ENCODE measurements at places on chromosomes 1 and 21.

DNA sequence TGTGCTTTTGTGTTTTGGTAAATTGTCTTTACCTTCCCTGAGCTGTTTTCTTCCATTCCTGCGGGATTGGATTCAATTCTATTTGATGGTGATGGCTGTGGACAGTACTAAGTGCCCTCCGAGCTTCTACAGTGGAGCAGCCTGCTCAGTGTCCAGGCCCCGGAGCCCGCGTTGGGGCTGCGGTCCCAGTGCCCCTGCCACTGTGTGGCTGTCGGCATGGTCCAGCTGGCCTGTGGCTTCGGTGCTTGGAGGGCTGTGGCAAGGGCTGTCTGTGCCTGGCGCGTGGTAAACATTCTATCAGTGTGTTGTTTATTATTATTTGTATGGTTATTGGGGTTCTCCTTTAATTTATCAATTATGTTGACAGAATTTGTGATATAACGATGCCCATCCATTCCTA is 109.1 kb upstream of the COL6A1 start:
- DNase-seq: no peak

GRCh38 chr1:180210008-180210620 is 19.9 kb upstream of the LHX4 start:
- no peak for DNase-seq

GRCh38 chr1:208748387-208749165 is 504.4 kb upstream of the PLXNA2 start:
- no peak for DNase-seq

- no peak for DNase-seq
These were observed 189.0 kb downstream of the RUNX1 start for GRCh38 chr21:34859976-34860653.

GRCh38 chr1:2132222-2133038 is 62.1 kb downstream of the FAAP20 start:
- no peak for DNase-seq

GRCh38 chr1:183227422-183228346 is 41.6 kb downstream of the LAMC2 start:
- peak; percentile 11 for DNase-seq

GRCh38 chr1:158496374-158496773 is 24.4 kb downstream of the OR10R2 start:
- DNase-seq: peak; percentile 60

- DNase-seq: no peak
These were observed 31.1 kb downstream of the FYB2 start for GRCh38 chr1:56788102-56788501.

GRCh38 chr1:218284377-218284916 is 646 bp upstream of the RRP15 start:
- no peak for DNase-seq

DNA sequence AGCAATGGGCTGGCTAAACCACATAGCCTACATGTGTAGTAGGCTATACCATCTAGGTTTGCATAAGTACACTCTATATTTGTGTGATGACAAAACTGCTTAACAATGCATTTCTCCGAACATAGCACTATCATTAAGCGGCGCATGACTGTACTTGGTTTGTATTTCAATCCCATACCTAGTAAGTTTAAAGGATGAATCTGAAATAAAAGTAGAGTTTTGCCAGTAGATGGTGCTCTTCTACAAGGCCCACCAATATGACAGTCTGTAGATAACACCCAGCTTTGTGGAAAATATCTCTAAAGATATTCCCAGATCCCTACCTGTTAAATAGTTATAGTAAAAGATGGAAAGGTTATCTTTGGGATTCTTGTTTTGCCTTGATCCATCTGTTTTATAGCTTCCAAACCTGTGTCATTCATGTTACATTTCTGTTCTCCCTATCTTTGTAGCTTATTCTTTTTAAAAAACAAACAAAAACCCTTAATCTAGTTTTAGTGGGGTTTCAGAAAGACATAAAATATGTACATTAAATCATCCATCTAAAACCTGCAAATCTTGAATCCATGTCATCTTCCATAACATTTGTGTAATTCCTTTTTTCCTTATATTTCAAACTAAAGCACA is 33.9 kb upstream of the ASPM start:
- peak; percentile 53 for DNase-seq

- DNase-seq: no peak
These were observed 11.2 kb downstream of the DDAH1 start for GRCh38 chr1:85453640-85454194.

GRCh38 chr1:158362482-158362881 is 8.8 kb downstream of the CD1E start:
- DNase-seq: no peak

GRCh38 chr1:74853756-74854155 is 120.8 kb downstream of the TYW3 start:
- DNase-seq: no peak

- DNase-seq: no peak
These were observed 8.5 kb downstream of the DMAP1 start for GRCh38 chr1:44221769-44222168.

DNA sequence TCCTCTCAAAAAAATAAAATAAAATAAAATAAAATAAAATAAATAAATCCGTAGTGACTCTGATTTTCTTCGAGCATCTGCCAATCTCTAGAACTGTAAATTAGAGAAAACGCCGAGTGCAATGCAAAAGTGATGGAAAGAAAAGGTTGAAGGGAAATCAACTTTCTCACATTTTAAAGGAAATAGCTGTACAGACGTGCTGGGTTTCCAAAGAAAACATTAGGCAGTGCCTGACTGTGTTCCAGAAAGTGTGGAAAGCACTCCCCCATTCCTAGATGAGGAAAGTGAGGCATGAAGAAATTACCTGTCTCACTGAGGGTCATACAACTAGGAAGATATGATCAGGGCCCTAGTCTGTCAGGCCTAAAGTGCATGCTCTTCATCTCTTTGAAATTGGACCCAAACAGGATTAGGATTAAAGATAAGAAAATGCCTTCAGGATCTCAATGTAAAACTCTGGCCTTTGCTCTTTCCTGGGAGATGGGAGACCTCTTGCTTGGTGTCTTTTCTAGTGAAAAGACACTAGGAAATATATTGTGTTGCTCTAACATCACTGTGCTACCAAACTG is 1.8 kb upstream of the PTPN14 start:
- no peak for DNase-seq

DNA sequence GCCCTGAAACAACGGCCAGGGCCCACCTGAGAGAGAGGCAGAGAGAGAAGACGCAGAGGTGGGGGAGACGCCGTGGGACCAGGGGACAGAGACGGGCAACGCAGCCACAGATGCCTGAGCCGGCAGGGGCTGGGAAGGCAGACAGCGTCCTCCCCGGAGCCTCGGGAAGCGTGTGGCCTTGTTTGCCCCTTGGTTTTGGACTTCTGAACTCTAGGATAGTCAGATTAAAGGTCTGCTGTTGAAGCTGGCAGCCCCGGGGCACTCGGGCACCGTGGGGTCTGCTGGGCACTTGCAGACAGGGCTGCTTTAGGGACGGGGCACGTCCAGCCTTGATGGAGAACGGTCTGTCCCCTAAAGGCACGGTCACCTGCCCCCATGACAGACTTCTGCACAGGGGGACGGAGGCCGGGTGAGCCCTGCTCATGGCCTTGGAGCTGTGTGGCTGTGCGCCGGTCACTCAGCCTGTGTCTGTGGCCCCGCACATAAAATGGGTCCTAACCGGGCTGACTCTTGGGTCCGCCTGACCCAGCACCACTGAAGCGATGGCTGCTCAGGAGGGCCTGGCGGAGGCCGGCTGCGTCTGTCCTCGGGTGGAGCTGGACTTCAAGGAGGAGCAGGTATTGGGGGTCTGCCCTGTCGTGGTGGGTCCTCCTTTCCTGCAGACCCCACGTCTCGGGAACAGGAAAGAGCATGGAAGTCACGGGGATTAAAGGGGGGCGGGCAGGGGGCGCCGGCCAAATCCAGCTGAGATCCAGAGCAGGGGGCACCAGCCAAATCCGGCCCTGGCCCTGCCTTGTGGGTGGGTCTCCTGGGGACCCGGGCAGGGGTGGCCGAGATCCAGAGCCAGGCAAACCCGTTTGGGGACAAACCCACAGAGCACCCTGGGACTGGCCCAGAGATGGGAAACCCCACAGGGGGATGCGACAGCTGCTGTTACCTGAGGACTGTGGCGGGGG is 9.6 kb upstream of the RNF223 start:
- DNase-seq: no peak

GRCh38 chr1:51936531-51936930 is 54.0 kb downstream of the RAB3B start:
- DNase-seq: no peak

GRCh38 chr21:36856643-36857042 is 109.8 kb downstream of the HLCS start:
- DNase-seq: no peak

GRCh38 chr1:227330279-227331076 is 12.2 kb upstream of the CDC42BPA start:
- DNase-seq: no peak

GRCh38 chr1:38297842-38298241 is 251.2 kb upstream of the POU3F1 start:
- no peak for DNase-seq

GRCh38 chr1:26922431-26922729 is 837 bp downstream of the NUDC start:
- DNase-seq: no peak

GRCh38 chr1:17494114-17494729 is 45.3 kb upstream of the ARHGEF10L start:
- peak; percentile 47 for DNase-seq

- DNase-seq: peak; percentile 89
These were observed at the start of gene CFAP126 for GRCh38 chr1:161367684-161368400. CFAP126 (minus strand) TSS chr1:161367876; CDS start chr1:161367868, 8 bp downstream.

GRCh38 chr1:212037900-212038299 is 2.4 kb downstream of the DTL start:
- DNase-seq: peak; percentile 26

DNA sequence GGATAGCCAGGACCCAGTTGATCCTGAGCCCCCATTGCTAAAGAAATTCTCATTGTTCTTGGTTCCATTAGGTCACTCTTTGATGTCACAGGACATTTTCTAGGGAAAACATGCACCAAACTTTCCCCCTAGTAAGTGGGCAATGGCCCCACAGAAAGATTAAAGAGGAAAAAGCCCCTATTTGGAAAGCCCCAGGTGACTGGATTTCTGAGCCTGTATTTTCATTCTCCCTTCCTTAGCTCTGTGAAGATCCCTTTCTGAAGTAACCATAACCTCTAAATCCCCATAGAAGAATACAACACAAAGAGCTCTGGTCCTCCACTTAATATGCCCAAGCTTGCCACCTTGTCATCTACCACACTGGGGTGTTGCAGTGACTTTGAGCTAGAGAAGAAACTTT is 232.3 kb upstream of the FGGY start:
- DNase-seq: no peak

DNA sequence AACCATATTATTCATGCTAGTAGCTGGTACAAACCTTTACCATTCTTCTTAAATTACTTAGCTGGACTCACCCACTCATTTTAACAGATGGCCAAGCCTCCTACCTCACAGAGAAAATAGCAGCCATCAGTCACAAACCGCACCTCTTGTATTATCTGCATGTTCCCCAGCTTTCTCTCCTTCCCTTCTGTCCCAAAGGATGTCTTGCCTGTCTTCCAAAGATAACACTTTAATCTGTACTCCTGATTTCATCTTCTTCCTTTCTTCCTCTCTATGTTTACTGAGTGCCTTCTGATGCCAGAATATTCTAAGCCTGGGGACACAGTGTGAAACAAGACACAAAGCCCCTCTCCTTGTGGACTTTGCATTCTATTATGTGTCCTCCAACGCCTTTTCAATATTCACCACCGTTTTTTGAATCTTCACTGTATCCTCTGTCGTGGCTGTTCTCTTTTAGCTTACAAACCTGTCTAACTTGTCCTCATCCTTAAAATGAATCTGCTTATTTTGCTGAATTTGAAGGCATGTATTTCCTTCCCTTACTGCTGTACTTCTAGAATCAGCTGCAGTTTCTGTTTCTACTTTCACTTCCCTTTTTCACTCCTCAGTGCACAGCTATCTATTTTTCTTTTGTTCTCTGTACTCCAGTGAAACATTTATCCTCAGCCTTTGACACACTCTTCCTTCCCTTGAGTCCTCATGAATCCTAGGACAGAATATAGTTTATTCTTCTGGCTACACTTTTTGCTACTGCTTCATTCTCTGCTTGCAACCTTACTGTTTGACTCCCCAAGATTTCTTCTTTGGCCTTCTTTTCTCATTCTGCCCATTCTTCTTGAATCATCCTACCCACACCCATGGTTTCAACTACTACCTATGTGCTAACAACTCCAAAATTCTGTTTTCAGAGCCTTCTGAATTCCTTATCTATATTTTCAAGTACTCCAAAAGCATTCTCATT is 216.9 kb upstream of the SAMSN1 start:
- peak; percentile 39 for DNase-seq

GRCh38 chr1:114956570-114956969 is 73.1 kb upstream of the TSHB start:
- no peak for DNase-seq

DNA sequence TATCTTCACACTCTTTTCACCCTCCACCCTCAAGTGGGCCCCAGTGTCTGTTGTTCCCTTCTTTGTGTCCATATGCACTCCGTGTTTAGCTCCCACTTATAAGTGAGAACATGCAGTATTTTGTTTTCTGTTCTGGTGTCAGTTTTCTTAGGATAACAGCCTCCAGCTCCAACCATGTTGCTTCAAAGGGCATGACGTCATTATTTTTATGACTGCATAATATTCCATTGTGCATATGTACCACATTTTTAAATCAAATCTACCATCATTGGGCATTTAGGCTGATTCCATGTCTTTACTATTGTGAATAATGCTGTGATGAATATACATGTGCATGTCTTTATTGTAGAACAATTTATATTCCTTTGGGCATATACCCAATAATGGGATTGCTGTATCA is 140.3 kb downstream of the LYPLAL1 start:
- no peak for DNase-seq

- DNase-seq: no peak
These were observed 210.2 kb downstream of the LRRC7 start for GRCh38 chr1:69777971-69778370.

DNA sequence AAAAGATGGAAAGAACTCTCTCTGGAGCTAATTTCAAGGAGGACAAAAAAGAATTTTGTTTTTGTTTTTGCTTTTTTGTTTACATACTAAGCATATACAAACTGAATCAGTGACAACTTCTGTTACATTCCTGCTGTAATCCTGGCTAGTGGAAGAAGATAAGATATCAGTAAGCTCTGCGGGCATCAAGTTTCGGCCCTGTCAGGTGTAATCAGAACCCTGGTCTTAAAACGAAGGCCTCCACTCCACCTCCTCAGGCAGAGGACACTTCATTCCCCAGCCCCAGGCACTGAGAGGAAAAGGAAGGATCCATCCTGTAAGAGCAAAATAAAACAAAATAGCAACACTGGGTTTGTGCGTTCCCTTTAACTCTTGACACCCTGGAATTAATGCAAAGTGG is 88.9 kb upstream of the ARHGAP29 start:
- DNase-seq: no peak

DNA sequence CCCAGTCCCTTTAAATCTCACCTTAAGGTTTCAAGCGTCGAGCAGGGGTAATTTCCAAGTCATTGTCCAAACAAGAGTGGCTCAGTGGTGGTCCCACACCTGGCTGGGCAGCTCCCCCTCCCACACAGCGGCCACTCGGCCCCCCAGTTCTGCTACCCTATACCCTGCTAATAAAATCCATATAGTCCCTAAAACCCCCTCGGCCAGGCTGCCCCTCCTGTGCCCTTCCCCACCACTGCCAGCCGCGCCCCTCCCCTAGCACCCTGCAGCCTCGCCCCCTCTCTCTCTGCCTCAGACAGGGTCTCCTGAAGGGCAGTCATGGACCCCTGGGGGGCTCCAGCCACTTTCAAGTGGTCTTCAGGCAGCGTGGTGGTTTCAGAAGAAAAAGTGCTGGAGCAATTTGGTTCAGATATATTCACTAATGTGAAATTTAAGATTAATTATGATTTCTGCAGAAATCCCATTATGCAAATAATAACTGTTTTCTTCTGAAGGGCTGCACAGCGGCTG is 34.2 kb upstream of the TTC34 start:
- DNase-seq: no peak
